ENCODE measurements at places on chromosomes 3 and 15.

DNA sequence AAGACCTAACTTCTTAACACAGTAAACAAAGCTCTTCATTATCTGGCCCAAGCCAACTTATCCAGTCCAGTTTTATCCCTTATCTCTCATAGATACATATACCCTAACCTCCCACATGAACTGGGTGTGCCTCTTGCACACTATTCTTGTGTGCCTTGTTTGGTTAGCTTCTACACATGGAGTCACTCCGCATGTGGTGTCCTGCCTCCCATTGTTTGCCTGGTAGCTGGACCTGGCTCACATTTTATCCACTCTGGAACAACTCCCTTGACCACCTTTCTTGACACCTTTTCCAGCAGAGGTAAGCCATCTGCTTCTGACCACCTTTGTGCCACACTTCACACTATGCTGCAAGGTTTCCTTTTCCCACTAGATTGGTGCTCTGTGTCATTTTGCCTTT, 15.2 kb downstream of the TIPARP start:
- no peak for DNase-seq

GRCh38 chr3:155088706-155089345, 8.7 kb downstream of the MME start:
- DNase-seq, result no peak

- DNase-seq, result no peak
Observed at GRCh38 chr15:65370885-65371284, 6.9 kb downstream of the IGDCC3 start.

DNA sequence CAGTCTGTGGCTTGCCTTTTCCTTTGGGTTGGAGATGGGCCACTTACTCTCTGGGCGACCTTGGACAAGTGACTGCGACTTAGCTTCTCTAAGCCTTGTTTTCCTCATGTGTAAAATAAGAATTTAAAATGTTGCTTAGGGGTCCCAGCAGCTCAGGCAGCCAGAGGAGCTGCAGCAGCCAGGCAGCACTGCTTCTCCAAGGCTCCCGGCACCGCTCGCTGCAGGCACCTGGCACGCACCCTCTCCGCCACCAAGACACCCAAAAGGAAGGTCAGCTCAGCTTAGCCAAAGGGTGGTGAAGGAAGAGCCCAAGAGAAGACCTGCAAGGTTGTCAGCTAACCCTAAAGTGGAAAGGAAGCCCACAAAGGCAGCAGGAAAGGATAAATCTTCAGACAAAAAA, 10.7 kb upstream of the AMOTL2 start:
- DNase-seq, result no peak

GRCh38 chr3:58281069-58281468, 25.0 kb upstream of the RPP14 start:
- no peak for DNase-seq

DNA sequence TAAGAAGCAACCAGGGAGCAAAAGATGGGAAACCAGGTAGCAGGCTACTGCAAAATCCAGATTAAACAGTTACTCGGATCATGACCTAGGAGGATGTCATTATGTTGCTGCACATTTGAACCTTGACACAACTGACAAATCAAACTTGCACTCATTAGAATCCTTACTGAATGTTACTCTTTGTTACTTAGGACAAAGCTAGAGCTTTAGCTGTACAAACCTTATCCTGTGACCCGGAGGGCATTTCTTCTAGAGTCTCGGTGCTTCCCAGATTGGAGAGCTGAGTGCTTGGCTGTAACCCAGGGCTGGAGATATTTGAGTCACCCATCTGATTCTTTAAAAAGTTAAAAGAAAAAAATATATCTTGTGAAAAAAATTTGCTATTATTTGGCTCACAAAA, 43.4 kb downstream of the DCP1A start:
- no peak for DNase-seq

DNA sequence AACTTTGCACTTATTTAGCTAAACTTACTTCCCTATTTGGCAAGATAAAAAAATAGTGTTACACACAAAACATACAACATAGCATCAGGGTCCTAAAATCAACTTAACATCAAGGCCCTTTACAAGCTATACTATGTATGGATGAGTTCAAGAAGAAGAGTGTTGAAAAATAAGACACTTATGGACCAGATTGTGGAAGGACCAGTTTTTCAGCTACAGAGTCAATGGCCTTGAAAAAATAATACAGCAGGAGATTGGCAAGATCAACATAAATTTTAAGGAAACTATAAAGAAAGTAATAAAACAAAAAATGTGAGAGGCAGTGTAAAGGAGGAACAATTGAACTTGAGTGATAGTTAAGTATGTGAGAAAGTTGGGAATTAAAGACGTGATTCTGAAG, 66.3 kb upstream of the BBX start:
- DNase-seq, result no peak

DNA sequence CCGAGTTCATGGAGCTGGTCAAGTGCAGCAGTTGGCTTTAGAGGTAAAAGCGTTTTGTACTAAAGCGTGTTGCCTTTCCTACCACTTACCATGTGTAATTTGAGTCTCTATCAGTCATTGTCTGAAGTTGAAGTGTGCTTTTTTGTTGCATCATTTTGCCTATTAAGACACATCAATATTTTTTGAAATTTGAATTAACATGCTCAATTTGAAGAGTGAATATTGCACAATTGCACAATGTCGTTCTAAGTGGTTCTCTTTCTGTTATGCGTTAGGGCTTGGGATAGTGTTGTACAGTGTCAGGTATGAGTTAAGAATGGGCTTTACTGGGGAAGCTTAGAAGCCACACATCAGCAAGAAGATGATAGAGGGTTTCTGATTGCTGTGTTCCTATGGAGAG, 84.0 kb upstream of the ACKR4 start:
- no peak for DNase-seq

DNA sequence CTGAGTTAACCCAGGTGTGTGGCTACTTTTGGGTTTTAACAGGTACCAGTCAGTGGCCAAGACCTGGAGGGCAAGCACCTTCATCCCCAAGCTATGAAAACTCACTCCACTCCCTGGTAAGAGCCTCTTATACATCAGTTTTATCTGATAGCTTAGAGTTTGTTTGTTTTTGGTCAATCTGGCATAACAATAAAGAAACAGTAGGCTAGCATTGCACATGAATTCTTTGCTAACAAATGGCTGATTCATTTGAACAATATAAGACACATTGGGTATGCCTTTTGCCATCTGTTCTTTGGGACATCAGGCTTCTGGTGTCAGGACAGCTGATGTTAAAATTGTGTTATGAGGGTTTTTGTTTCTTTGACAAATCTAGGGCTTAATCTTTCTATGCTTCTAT, 125.0 kb upstream of the CGNL1 start:
- no peak for DNase-seq

DNA sequence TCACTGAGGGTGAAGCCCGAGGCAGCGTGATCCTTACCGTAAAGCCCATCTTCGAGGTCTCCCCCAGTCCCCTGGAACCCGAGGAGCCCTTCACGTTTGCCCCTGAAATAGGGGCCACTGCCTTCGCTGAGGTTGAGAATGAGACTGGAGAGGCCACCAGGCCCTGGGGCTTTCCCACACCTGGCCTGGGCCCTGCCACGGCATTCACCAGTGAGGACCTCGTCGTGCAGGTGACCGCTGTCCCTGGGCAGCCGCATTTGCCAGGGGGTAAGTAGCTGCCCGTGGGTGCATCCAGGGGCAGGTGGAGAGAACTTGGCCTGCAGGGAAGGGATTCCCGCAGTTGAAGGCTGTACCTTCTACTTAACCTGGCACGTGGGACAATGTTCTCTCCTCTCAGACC, 42.4 kb downstream of the ACAN start:
- no peak for DNase-seq

DNA sequence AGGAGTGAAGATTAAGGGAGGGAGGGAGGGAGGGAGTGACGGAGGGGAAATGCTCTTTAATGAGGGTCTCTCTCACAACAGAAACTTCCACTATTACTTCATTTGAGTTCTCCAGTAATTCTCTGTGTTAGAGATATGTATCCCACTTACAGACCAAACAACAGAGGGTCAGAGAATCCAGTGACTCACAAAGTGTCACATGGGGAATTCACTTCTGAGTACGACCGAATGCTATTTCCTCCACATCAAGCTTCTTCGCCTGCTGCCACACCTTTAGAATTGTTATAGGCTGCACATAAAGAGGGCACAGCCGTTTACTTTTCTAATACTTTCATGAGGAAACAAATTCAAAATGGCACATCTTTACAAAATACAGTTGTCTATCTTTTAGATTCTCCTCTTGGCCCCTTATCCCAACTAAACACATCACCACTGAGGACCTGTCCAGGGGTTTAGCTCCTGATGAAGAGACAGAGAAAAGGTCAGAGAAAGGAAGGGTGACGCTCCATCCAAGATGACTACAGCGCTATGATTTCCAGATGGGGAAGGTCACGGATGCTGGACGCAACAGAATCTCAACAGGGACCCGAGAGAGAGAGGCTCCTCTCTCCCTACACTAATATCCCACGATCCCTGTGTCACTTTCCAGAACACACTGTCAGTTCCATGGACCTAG, 119.0 kb downstream of the XXYLT1 start:
- DNase-seq, result no peak

GRCh38 chr15:91473894-91474545, 374.0 kb downstream of the SV2B start:
- DNase-seq, result no peak

- no peak for DNase-seq
Observed at GRCh38 chr3:114899186-114899931, 247.7 kb downstream of the ZBTB20 start.

- no peak for DNase-seq
Observed at GRCh38 chr3:166569589-166569988, 732.4 kb upstream of the BCHE start.

GRCh38 chr3:158471639-158472294, 99.2 kb upstream of the MLF1 start:
- no peak for DNase-seq

DNA sequence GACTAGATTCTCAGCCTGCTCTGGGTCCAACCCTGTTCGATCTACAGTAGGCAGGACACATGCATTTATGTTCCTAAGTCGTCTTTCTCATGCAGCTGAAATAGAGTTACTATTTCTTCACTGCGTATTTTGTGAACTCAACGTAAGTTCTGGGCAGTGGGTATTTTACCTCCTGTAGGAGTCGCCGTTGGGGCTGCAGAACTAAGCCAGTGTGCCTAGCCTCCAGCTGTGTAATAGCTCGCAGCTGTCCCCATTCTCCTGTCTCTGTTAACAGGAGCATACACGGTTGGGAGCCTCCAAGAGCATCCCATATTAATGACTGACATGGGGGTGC, 58.4 kb upstream of the HRH1 start:
- no peak for DNase-seq
